ENCODE measurements at places on chromosomes 4 and X.

DNA sequence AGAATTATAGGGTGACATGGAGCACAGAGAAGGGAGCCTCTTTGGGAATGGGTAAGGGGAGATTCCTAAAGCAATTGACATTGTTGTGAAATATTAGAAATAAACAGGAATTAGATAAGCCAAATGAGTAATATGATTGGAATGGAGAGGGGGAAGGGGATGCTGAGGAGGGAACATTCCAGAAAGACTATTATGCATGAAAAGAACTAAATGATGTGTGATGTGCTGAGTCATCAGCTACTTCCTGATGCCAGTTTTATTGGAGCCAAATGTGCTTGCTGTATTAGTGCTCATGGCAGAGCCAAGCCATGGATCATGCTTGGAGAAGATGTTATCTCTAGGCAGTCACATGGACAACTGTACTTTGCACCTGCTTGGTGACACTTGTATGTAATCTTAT lies 189.0 kb upstream of the HCCS start:
- DNase-seq = no peak

DNA sequence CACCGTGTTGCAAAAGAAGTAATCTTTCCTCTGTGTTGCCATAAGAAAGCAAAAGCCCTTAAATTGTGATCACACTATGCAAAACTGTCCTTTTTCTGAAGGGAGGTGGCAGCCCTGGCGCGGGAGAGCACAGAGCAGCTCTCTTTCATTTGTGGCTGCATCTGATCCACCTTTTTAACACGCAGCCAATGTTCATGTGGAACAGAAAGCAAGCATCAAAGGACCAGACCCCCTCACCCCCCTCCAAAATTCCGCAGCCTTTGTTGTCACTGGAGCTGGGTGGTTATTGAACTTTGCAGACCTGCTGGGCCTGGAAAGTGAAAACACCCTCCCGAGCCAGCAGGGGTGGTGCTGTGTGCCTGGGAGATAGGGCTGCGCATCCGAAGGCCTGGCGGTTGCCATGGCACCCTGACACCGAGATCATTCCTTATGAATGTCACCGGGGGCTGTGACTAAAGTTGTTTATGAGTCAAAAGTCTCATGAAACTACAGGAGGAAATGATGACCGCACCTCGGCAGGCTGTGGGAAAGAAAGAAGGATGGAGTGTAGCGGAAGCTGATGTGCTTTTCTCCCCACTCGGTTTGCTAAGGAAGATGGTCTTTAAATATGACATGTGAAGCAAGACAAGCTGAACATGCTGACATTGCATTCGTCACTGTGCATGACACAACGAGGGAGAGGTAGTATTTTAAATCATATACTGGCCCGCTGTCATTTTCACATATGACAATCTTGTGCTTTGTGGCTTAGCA lies 367.4 kb downstream of the UNC5C start:
- peak; percentile 9 for DNase-seq

DNA sequence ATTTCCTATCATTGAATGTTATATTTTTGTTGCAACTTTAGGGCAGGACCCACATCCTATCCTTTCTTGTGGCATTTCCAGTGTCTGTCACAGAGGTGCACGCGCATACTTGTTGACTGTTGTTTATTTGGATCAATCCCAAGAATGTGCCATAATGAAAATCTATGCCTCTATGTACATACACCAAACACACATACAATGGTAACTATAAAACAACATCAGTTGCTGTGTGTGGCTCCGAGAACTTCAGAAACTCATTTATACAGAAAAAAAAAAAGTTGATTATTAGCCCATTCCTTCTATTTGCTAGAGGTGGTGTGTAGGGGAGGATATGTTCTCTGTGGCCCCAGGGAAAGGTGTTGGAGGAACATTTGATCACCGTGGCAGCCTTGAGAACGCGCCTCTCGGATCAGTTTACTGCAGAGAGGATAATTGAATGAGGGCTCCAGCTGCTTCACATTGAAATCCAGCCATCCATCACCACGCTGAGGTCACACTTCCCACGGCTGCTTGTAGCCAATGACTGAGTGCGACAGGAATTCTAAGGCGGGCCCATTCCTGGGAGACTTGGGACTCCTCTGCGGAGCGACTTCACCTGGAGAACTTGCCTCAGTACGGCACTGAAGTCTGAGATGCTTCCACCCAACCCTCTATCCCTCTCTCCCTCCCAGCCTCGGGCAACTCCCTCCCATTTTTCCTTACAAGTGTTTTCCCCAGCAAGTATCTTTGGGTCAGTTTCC lies 19.5 kb downstream of the SMPX start:
- no peak for DNase-seq

DNA sequence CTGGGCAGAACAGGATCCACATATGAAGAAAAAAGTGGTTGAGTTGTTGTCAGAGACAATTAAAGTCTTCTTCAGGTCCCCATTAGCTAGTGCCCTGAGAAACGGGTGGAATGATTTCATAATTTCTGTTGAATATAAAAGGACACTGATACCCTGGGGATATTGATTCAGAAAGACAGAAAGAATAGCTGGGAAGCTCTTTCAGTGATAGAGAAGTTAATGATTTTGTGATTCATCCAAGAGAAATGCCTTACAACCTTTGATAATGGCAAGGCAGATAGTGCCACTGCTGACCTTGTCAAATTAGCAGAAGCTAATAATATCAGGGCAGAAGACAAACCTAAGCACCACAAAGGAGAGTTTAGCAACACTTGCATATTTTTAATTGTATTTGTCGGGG lies 37.9 kb downstream of the UNC5C start:
- DNase-seq = no peak

- DNase-seq = no peak
Observed at GRCh38 chrX:153769865-153770600, 6.0 kb downstream of the PLXNB3 start.

All from CD4-positive, alpha-beta T cell treated with Interleukin-12 subunit alpha and Interleukin-12 subunit beta, for 1 hour (primary cell).